Fibroblast of the aortic adventitia (primary cell): ENCODE measurements at places on chromosomes 11 and 22. TPM values are rescaled to one million over a fixed set of nuclear protein-coding genes. Genes with fewer than 3 reads are reported as not detected.

OSM gene
- not detected in 2 replicates for total RNA-seq

RAC2 gene
- total RNA-seq = 5.6 and 14.4 TPM in 2 replicates

XKR3 gene
- total RNA-seq = 0.09 TPM in 1 of 2 replicates, not detected in the other

TBX1 gene
- total RNA-seq = 2.8 TPM in 1 of 2 replicates, not detected in the other
